ENCODE measurements at places on chromosomes 12 and 14.

- no peak for DNase-seq
These were observed 41.7 kb upstream of the FRS2 start for GRCh38 chr12:69428351-69429073.

DNA sequence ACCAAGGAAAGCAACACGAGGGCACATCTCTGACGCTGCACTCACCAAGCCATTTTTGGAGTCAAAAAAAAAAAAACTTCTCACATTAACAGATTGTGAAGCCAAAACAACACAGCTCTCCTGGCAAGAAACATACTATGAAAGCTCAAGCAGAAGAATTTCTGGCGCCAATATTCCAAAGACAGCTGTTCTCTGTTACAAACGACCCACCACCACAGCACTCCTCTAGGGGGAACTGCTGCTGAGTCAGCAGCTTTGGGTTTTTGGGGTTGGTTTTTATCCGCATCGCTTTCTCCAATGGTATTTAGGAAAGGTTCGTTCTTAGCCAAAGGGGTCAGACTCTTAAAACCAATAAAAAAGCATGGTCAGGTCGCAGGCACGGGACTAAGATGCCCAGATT, 379.4 kb downstream of the RPS29 start:
- no peak for DNase-seq

- DNase-seq = no peak
These were observed 24.4 kb downstream of the NAP1L1 start for GRCh38 chr12:76060111-76060510.

GRCh38 chr14:74015963-74016362, 3.1 kb downstream of the ENTPD5 start:
- DNase-seq = no peak

DNA sequence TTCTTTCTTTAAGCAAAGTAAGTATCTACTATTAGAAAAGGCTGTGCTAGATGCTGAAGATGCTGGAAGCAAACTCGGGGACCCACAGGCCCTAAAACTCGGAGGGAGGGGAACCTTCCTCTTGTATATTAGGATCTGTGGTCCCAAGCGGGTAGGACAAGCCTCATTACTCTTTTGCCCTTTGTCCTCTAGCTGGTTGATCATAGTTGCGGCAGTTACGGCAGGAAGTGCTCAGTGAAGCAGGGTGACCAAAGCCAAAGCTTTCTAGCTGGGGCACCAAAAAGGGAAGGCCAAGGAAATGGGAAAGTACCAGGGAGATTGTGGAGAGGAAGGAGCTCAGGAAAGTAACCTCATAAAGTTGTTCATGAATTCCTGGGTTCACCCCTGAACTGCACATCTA, 76.3 kb downstream of the SCFD1 start:
- DNase-seq = no peak

- no peak for DNase-seq
These were observed 17.1 kb downstream of the CDKL1 start for GRCh38 chr14:50379563-50379962.
